CD4-positive, alpha-beta T cell treated with Interleukin-10 for 1 hour (primary cell): ENCODE measurements at places on chromosomes 5 and 9.
A peak's percentile ranks its signal among the peaks of the same experiment; 100 is the strongest.

- no peak for DNase-seq
Measured at GRCh38 chr5:116444373-116445295, 130.0 kb downstream of the SEMA6A start.

DNA sequence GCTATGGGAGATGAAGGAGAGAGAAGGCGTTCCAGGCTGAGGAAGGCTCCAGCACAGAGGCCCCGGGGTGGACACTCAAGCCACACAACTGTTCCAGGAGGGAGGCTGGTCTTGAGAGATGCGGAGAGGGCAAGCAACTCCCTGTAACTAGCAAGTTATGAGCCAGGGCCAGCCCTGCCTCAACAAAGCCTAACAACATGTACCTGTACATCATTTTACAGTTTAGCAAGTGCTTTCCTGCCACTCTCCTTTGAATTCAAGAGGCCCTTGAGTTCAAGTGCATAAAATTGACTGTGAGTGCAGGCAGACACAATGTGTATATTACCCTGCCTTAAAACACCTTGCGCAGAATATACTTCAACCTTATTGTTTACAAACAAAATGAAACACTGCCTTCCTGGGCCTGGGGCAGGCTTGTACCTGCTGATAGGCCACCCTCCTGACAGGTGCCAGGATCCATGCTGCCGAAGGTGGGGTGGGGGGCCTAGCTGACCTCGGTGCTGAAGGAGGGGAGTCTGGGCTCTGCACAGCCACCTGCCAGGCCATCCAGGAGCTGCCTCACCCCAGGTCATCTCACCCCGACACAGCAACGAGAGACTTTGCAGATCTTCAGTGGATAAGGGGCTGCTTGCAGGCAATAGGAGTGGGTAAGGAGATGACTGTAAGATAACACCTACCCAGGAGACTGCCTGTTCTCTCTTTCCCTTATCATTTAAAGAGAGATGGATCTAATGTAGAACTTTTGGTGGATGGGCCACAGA, 80.0 kb downstream of the PPARGC1B start:
- DNase-seq = no peak

- DNase-seq = no peak
Measured at GRCh38 chr5:101942321-101942882, 353.7 kb downstream of the SLCO4C1 start.

DNA sequence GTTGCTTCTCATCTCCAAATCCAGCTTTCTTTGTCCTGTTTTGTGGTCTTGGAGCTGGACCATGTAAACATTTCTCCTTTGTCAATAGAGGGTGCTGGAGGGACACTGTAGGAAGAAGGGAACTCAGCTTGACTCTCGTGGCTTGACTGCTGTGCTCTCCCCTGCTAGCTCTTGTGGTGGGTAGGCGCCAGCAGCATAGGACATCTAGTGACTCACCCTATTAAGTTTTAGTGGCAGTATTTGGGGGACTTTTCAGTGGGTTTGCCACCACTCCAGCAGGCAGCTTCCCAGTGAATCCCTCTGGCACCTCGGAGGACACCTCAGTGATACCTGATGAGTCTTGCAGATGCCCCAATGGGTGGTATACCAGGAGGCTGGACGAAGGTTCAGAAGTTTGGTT, 97.8 kb downstream of the TSSK1B start:
- peak; percentile 6 for DNase-seq

DNA sequence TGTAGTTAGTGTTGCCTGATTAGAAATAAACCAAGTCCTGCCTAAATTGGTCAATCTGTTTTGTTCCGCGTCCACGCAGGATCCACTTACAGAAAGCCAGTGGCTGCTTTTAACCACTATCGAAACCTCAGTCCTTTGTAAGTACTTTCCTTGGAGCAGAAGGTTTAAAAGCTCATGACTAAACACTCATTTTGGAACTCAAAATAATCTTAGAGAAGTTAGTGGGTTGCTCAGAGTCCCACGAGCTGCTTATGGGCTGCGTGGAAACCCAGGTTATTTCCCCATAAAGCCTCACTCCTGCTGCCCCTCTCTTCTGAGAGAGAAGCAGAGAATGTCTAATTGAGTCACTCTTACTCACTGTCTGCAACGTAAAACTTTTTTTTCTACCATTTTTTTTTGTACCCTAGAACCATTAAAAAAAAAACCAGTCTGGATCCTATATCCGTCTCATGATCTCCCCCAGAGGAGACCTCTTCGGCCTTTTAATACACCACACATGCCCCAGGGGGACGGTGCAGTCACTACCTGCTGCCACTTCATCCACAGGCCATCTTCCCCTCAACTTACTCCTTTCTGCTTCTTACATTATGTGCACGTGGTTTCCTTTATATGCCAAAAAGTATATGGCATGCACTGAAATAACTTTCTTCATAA, 7.6 kb downstream of the BASP1 start:
- no peak for DNase-seq

DNA sequence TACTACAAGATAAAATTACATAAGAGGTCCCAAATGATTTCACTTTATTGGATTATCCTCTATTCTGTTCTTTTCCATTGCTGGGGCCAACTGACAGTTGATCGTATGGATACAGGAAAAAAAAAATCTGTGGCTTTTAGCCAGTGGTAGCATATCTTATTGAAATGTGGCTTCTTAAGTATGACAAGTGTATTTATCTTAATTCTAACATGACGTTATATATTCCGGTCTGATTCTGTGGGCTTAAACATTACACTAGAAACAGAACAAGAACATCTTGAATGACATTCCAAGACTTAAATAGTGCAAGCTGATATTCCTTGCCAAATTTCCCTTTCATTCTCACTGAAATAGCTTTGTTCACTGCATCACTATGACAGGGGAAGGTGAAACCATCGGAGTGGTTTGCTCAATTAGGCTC, 117.9 kb downstream of the INSYN2B start:
- no peak for DNase-seq

DNA sequence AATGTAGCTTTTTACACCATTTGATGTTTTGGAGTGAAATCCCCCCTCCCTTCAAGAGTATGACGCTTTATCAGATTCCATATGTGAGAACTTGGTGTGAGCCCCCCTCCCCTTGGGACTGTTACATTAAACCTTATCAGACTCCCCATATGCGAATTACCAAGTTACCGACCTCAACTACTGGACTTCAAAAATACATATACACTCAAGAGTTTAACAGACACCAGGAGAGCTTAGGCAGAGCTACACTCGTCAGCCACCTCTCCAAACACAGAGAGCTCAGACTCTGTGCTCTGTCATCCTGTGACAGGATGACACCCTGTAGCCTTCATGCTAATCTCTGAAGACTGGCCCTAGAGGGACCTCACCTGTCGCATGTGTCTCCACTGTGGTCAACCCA, 50.2 kb downstream of the FAM114A2 start:
- no peak for DNase-seq
